ENCODE measurements at places on chromosomes 2 and 18. TPM values are rescaled to one million over a fixed set of nuclear protein-coding genes. Genes with fewer than 3 reads are reported as not detected.

The ASB18 gene
- total RNA-seq, result 7.6 TPM

The UGT1A10 gene
- not detected for total RNA-seq

The LYPD1 gene
- not detected for total RNA-seq

The SLC9A2 gene
- 0.22 TPM for total RNA-seq

The CROCC2 gene
- total RNA-seq, result not detected

The ASIC4 gene
- total RNA-seq, result not detected

Measured in right atrium auricular region (tissue), 2 donors.